ENCODE measurements at places on chromosomes 13 and 19.

GRCh38 chr19:53102756-53103233 is 427 bp downstream of the ZNF160 start:
- DNase-seq = peak; percentile 7

GRCh38 chr13:36420437-36420891 is 11.8 kb upstream of the CCNA1 start:
- no peak for DNase-seq

DNA sequence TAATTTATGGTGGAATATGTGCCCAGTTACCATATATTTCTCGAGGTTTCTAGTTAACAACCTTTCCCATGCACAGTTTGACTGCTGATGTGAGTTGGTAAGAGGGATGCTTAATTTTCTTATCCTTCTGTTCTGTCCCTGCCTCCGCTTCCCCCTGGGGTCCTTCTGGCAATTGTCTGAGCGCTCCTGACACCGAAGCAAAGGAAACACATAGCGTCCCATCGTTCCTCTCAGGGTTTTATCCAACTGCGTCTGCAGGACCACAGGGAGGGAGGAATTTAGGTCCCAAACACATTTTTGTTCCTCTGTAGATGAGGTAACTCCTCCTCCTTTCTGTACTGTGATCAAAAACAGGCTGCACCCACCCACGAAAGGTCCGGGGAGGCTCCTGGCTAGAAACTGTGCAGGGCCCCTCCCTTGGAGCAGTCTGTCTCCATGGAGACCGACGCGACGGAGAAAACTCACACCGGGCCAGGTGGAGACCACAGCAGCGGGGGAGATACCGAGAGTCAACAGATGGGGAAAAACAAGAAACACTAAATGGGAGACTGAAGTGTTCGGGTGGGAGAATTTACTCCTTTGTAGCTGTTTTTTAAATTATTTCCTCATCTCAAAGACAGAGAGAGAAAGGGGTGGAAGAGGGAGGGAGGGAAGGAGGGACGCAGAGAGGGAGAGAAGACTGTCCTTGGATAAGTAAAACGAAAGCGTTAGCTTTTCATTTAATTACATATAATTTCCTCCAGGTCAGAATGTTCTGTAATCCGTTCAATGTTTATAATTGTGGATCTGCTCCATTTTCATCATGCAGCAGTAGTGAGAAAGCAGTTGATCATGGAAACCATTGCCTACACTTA is 191.8 kb upstream of the NBEA start:
- DNase-seq = no peak

DNA sequence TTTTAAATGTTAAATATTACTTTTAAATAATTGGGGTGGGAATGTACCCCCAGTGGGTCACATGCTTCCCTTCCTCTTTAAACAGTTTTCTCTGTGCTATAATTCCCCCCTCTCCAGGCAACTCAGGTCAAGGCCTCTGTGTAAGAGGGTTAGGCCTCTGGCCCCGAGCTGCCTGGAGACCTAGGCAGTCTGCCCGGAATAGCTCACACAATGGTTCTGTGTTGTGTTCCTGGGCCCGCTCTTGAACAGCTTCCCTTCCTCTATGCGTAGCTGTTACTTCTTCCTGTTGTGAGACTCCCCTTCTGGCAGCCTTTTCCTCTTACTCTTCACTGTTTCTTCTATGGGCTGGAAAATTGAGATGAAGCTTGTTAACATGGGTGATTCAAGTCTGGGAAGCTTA is 14.8 kb upstream of the ZNF492 start:
- DNase-seq = no peak
